ENCODE measurements at places on chromosomes 16 and 17.

DNA sequence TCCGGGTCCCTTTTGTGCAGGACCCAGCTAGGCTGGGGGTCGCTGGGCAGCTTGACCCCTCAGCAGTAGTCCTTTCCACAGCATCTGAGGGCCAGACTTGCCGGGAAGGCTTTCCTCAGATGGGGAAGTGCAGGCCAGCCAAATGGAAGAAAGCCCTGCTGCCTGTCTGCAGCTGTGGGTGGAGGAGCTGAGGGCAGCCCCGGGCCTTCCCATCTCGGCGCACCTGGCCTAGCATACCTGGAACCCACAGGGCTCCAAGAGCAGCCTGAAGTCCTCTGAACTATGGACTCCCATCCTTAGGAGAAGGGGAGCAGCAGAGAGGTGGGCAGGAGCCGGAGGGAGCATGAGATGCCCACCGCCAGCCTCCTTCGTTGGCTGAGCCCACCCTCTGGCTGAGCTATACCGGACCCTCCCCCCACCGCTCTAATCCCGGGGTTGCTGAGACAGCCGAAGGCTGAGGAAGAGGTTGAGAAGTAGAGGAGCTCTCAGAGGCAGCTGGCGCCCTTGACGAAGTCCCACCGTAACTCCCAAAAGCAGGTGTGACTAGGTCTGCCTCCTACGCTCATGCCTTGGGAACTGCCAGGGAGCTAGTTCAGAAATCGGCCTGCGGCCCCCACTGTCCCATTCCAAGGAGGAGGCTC is 13.2 kb downstream of the UBALD2 start:
- no peak for DNase-seq

- DNase-seq: no peak
Observed at GRCh38 chr16:24009955-24010354, 174.2 kb downstream of the PRKCB start.

- no peak for DNase-seq
Observed at GRCh38 chr17:5121186-5121841, 5.5 kb downstream of the USP6 start.

DNA sequence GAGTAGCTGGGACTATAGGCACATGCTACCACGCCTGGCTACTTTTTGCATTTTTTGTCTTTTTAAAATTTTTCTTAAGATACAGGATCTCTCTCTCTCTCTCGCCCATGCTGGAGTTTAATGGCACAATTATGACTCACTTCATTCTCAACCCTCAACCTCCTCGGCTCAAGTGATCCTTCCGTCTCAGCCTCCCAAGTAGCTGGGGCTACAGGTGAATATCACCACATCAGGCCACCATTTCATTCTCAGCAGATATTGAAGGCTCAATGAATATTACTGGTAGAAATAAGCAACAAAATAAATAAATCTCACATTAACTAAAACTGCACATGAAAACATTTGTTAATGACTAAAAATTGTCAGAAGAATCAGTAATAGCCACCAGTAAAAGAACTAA is 41.7 kb downstream of the BRIP1 start:
- DNase-seq: no peak

DNA sequence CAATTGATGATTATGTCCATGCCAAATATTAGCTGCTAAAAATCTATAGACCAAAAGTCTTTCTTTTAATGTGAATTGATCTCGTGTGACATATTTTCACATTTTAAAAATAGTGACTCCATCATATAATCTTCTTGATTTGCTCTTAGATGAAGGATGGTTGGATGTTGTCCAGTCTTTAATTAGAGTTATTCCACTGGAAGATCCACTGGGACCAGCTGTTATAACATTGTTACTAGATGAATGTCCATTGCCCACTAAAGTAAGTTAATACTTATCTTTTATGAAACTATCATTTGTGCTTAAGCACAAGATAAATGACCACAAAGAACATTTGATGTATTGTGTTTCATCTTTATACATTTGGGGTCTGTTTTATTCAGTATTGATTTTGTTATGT is 22.8 kb downstream of the RSPRY1 start:
- DNase-seq: no peak

DNA sequence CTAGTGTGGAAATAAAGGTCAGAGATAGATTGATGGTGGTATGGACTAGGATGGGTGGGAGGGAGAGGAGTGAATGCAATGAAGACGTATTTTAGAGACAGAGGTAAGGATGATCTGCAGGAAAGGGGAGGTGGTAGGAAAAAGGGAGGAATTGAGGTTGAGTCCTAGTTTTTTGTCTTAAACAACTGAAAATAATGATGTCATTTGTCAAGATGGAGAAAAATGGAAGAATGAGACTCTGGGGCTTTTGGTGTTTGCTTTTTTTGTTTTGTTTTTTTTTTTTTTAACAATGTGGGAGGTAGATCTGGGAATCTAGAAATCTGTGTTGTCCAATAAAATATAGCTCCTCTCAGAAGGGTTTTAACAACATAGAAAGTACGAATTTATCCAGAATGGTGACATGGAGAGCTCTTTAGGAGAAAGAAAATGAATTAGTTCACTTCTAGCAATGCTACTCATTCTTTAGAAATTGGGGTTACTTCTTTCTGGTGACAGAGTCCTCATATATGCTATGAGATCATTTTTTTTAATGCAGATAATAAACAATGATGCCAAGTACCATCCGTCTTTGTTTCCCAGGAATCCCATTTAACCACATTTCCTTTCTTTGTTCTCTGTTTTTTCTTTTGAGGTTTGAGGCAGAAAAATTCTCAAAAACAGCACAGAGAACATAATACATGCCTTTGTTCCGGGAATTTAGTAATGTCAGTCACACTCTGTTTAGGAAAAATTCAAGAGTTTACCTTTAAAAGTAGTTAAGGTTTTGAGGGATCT is 225.3 kb upstream of the COX10 start:
- DNase-seq: peak; percentile 59

DNA sequence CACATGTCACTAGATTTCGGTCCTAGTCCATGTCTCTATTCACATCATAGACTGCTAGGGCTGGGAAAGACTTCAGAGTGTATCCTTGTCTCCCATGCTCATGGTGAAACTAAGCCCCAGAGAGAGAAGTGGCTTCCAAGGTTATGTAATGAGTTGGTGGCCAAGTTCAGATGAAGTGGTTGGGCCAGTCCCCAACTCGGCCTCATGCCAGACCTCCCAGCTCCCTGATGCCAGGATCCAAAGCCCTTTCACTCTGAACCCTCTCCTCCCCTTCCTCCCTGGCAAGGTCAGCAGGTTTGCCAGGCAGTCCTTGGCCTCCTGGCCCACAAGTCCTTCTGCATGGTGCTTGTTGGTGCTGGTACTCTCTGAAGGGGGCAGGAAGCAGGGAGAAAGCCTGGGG is 189.7 kb downstream of the AXIN2 start:
- no peak for DNase-seq

DNA sequence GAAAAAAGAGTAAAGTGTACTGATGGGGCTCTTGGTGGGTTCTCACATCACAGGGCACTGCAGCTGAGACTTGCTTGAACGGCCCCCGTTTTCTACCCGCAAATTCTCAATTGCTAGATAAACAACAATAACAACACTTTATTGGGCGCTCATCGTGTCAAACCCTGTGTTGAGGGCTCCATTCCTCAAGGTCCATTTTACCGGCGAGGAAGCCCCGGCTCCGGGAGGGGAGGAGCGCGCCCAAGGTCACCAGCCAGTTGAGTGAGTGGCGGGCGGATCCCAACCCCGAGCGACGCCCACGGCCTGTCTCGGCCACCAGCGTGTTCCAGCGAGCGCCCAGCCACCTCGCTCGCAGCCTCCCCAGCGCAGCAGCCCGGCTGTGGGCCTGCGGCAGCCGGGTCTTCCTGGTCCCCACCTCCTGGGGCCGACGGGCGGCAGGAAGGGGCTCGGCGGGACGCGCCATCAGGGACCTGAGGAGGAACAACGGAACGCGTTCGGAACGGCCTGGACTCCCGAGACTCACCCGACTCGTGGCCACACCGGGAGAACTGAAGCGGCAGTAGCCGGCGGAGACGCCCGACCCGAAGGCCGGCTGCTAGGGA is 373 bp downstream of the CMC2 start:
- DNase-seq: peak; percentile 41

DNA sequence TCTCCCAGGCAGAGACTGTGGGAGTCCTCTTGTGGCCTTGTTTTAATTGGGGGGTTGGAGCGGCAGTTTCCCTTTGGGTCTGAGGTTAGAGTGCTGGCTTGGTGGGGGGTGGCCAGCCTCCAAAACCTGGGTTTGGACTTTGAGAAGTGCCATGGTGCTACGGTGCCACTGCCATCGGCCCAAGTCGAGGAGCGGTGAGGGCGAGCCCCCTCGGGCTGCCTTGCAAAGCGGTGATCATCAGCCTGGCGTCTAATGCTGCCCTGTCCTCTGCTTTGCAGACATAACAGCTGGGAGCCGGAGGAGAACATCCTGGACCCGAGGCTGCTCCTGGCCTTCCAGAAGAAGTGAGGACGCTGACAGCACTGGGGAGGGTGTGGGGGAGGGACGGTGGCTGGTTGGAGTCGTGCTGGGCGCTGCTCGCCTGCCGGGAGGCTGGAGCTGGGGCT is 1.2 kb downstream of the CBX2 start:
- no peak for DNase-seq

- no peak for DNase-seq
Observed at GRCh38 chr16:19700319-19700781, 17.7 kb downstream of the KNOP1 start.

DNA sequence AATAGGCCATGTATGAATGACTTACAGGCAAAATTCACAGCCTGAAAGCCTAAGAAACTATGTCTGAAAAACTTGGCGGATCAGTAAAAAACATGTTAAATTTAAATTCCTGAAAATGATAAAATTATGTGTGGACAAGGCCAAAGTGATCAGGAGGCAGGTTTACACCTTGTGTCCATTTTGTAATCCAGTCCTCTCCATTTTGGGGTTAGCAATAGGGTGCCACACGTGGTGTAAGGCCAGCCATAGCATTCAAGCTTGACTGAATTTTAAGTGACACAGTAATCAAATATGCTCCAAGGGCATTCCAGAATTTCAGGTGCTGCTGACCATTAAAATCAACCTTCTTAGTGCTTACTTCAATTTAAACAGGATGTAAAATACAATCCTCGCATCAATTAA is 2.7 kb downstream of the RNF43 start:
- no peak for DNase-seq

- DNase-seq: no peak
Observed at GRCh38 chr16:19808061-19808641, 76.5 kb downstream of the GPRC5B start.

GRCh38 chr16:89164436-89164835 is 7.1 kb upstream of the CDH15 start:
- no peak for DNase-seq

DNA sequence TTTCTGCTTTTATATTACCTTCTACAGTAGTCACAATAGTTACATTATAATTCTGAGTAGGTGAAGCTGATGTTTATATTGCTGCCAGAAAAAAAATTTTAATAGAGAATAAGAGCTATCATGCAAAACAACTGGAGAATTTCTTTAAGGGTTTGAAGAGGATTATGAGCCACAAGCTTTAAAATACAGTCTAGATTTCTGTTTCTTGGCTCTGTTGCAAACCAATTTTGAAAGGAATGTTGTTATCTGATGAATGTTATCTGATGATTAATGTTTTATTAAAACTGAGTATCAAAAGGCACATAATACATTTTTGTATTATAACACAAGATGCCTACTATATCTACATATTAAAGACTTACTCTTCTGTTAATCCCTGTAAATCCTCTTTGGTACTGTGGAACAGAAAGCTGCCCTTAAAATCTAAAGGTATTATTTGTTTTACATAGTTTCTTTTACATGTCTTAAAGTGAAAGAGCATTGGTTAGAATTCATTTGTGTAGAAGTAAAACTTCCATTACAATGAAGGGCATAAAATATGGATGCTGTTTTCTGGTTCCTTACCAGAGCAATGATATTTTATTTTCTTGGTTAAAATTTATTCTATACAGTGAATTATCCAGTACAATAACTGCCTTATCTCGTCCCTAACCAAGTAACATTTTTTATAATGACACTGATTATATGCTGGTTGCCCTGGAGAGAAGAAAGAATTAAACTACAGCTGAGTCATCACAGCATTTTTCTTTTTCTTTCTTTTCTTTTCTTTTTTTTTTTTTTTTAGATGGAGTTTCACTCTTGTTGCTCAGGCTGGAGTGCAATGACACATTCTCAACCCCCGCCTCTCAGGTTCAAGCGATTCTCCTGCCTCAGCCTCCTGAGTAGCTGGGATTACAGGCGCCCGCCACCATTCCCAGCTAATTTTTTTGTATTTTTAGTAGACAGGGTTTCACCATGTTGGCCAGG is 205.7 kb downstream of the TANC2 start:
- peak; percentile 77 for DNase-seq
